ENCODE measurements at places on chromosomes 5 and 9.

- DNase-seq: no peak
Observed at GRCh38 chr9:114395334-114395617, 7.5 kb upstream of the AKNA start.

DNA sequence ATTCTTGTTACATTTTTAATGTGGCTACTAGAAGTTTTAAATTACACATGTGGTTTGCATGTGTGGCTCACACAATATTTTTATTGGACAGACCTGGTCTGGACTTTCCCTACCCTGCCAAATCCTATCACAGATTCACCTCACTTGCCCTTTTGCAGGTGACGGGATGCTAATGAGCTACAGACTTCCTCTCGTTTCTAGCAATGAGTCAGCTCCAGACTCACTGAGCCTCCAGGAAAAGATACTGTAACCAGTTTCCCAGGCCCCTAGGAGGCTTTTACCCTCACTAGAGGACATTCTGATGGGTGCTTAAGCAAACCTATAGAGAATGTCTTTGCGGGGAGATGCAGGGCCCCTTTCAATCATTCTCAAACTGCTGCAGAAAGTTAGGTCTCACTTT lies 135.4 kb downstream of the WDR41 start:
- no peak for DNase-seq

GRCh38 chr5:132027027-132027426 lies 15.6 kb upstream of the ACSL6 start:
- no peak for DNase-seq

DNA sequence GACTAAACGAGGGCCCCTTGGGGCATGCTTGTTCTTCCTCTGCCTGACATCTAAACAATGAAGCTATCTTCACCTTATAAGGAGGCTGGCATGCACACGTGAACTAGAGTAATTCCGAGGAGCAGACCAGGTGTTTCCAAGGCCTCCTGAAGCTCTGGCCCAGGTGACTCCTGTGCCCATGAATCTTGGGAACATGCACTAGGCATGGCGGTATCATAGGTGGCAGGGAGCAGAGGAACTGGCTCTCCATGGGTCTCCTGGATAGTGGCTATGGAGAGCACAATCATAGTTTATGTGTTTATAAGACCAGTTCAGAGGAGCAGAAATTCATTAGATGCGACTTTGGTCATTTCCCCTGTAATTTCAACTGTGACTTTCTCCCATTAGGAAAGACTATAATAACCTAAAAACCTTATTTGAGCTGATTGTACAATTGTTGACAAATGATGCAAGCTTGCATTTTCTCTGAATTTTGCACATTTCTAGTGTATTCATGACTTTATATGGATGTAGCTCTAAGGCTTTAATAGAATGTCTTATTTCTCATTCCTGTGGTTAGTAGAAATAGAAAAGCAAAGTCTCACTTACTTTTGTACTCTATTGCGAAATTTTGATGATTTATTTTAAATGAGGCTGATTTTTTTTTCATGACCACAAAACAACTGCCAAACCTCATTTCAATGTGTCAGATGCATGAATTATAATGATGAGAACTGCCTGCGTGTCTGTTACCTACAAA lies 135.3 kb upstream of the RPS23 start:
- DNase-seq: no peak

DNA sequence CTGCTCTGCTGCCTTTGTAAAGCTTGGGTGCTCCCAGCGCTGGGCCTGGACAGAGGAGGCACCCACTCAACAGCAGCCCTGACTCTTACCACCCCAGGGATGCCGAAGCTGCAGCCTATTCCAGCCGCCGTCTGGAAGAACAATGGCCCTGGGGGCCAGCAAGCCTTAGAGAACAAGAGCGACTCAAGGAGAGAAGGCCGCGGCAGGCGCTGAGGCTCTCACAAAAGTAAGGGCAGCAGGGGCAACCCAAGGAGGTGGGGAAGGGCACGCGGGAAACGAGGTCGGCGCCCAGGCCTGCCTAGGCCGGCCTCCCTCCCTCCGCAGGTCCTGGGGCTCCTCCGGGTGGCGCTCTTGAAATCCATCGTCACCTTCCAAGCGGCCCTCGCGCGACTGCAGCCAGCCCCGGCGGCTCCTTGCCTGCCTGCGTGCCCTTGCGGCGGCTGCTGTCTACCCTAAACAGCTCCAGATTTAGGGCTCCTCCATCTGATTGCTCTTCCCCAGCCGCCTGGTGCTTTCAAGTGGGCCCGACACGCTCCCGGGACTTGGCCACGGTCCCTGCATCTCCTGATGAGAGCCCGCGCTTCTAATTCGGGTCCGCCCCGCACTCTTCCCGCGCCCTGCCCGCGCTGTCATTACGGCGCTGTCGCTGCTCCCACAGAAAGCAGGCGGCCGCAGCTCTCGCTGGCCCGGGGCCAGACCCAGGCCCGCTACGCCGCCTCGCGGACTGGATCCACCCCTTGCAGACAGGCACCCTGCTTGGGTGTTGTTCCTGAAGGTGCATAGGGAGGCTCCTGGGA lies 213.3 kb downstream of the SEMA6A start:
- no peak for DNase-seq

GRCh38 chr5:131945551-131946168 lies at the start of gene MEIKIN:
MEIKIN (minus strand) TSS chr5:131945663; CDS start chr5:131945505, 158 bp downstream.
- DNase-seq: no peak

- DNase-seq: no peak
Observed at GRCh38 chr5:79464695-79465332, 49.1 kb downstream of the HOMER1 start.

DNA sequence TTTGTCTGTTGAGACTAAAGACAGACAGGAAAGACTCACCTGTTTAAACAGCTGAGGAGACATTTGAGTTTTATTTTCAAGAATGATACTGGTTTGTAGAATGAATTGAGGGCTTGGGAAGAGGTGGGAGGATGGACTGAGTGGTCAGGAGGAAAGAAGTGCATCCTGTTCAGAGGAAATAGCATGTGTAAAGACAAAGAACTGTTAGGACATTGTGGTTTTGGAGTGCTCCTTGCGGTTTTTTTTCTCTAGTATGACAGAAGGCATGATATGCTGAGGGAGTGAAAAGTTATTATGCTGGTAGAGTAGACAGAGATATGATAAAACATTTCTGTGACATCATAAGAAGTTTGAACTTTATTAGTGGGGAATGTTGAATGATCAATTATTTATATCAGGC lies 270.7 kb upstream of the ELAVL2 start:
- DNase-seq: no peak

DNA sequence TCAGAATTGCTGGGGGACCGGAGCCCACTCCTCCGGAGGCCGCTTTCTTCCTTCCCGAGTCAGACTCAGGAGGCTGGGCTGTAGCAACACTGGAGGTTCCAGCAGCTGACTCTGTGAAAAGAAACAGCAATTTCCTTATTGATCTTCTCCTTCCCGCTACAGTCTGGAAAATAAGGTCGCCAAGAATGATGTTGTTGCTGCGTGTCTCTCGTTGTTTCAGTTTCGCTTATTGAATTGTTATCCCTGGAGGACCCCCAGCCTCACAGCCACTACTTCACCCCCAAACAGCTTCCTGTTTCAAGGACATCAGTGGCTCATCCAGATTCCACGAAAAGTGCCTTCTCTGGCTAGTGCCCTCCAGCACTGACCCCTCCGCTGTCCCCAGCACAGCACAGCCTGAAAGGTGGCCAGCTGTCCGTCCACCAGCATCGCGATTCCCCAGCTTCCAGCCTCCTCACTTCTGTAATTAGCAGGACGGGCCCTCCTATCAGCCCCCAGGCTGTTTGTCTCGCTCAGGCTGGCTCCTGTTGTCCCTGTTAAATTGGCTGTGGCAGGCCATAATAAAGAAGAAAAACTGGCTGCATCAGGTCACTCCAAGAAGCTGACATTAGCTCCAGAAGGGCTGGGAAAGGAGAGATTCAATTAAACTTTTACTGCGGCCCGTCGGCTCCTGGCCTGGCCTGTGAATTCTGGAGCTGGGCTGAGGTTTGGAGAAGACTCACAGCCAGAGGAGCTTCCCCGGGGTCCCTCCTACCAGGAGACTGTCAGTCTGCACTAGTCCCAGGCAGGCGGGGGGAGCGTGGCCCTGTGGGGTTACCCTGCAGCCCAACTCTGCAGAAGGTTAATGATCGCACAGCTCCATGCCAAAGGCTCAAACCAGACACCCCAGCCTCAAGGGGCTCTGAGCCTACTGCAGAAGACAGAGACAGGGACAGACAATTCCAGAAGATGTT lies 40.5 kb downstream of the OLFM1 start:
- no peak for DNase-seq

DNA sequence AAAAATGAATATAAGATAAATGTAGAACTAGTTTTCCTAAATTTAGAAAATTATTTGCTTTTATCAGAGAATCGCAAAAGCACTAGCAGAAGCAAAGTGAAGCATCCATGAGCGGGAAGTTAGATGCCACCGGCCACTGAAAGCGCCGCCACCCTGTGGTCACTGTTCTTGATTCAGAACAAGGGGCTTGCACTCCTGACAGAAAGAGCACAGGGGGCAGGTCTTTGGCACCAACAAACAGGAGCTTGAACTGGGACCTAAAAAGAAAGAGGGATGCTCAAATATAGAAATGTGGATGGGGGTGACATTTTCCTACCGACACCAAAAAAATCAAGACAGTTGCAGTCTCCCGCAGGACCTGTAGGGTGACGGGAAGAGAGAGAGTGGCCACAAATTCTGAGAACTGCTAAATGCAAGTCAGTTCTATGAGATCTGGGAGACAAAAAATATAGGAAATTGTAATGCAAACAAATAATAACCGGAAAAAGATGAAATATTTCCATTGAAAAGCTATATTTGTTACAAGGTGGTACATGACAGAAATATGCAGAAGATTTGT lies 144.3 kb downstream of the CDH12 start:
- no peak for DNase-seq

GRCh38 chr9:119052339-119053030 lies 316.8 kb downstream of the BRINP1 start:
- DNase-seq: no peak

GRCh38 chr9:16627521-16627920 lies 242.9 kb downstream of the BNC2 start:
- DNase-seq: no peak

DNA sequence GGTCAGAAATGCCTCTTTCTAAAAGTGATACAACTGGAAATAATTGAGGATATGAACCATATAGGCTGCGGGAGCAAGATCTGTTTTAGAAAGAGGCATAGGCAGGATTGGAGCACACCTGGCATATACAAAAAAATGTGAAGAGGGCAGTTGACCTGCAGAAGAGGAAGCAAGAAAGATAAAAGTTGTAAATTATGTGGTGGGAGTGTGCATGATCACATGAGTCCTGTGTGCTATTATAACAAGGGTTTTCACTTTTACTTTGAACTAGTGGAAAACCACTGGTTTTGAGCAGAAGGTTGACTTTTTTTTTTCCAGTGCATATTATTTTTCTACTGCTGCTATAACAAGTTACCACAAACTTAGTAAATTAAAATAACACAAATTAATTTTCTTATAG lies 489.3 kb downstream of the ANXA1 start:
- DNase-seq: no peak

GRCh38 chr5:88666761-88667495 lies 216.1 kb downstream of the MEF2C start:
- no peak for DNase-seq

GRCh38 chr9:133529457-133529856 lies 4.7 kb upstream of the MYMK start:
- no peak for DNase-seq

- no peak for DNase-seq
Observed at GRCh38 chr5:72256536-72256935, 63.5 kb downstream of the MRPS27 start.

DNA sequence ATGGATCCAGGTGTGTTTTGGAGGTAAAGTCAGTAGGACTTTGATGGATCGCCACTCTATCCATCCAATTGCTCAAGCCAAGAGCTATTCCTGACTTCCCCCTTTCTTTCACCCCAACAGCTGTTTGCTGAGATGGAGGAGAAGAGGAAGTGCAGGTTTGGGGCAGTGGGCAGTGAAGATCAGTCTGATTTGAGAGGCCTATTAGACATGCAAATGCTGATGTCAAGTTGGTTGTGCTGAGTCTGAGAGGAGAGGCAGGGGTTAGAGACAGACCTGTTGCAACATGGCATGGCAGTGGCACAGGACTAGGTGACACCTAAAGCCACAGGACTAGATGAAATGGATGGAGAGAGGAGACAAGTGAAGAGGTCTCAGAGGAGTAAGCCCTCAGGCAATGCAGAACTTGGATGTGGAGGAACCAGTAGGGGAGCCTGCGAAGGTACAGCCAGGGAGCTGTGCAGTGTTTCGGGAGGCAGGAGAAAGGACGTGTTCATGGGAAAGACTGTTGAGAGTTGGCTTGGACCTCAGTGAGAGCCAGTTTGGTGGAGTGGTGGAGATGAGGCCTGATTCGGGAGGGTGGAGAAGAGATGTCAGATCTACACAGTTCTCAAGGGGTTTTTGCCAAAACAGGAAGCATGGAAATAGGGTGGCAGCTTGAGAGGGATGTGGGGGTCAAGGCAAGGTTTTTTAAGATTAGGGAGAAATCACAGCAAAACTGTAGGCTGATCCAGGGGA lies 175.0 kb downstream of the MACROH2A1 start:
- no peak for DNase-seq

GRCh38 chr5:74122979-74123590 lies 497.1 kb downstream of the ARHGEF28 start:
- no peak for DNase-seq

Measured in activated CD4-positive, alpha-beta T cell treated with anti-CD3 and anti-CD28 coated beads for 4 hours (primary cell).